ENCODE measurements at places on chromosomes 7 and 10.

DNA sequence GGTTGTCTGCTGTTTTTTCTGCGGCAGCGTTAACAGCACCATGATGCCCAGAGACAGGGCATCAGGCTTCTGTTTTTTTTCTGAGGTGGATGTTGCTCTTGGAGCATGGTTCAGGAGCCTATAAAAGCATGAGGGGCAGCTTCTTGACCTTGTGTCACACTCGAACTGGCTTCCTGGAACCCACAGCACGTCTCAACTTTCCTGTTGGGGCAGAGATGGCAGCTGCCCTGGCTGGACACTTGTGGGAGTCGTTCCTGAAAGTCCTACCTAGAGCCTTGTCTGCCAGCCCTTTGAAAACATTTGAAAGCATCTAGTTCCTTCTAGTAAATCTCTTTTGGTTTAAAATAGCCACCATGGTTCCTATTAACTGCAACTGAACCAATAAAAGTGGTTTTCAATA, 28.9 kb upstream of the PRKAG2 start:
- no peak for DNase-seq

- DNase-seq = no peak
These were observed 22.3 kb upstream of the C10orf95 start for GRCh38 chr10:102473445-102474331.

DNA sequence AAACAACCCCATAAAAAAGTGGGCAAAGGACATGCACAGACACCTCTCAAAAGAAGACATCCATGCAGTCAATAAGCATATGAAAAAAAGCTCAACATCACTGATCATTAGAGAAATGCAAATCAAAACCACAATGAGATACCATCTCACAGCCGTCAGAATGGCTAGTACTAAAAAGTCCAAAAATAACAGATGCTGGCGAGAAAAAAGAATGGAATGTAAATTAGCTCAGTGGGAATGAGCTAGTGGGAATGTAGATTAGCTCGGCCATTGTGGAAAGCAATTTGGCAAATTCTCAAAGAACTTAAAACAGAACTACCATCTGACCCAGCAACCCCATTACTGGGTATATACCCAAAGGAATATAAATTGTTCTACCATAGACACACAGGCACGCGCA, 287.0 kb downstream of the WDR37 start:
- DNase-seq = no peak

DNA sequence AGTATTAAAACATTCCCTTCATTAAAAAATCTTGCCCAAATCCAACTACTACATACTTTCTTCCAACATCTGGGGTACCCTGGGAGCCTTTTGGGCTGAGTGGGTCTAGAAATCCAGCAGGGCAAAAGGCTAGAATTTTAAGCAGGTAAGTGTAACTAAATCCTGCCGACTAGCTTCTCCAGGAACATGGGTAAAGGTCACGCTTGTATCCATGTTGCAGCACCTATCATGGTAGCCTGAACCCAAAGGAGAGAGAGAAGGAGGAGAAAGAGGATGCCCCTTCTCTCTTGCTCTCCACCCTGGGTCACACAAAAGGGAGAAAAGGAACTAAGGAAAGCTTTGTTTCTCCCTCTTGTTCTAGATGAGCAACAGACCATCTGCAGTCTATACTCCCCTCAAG, 53.3 kb downstream of the ZNF680 start:
- no peak for DNase-seq

GRCh38 chr7:130841416-130841815, 107.4 kb upstream of the KLF14 start:
- no peak for DNase-seq

DNA sequence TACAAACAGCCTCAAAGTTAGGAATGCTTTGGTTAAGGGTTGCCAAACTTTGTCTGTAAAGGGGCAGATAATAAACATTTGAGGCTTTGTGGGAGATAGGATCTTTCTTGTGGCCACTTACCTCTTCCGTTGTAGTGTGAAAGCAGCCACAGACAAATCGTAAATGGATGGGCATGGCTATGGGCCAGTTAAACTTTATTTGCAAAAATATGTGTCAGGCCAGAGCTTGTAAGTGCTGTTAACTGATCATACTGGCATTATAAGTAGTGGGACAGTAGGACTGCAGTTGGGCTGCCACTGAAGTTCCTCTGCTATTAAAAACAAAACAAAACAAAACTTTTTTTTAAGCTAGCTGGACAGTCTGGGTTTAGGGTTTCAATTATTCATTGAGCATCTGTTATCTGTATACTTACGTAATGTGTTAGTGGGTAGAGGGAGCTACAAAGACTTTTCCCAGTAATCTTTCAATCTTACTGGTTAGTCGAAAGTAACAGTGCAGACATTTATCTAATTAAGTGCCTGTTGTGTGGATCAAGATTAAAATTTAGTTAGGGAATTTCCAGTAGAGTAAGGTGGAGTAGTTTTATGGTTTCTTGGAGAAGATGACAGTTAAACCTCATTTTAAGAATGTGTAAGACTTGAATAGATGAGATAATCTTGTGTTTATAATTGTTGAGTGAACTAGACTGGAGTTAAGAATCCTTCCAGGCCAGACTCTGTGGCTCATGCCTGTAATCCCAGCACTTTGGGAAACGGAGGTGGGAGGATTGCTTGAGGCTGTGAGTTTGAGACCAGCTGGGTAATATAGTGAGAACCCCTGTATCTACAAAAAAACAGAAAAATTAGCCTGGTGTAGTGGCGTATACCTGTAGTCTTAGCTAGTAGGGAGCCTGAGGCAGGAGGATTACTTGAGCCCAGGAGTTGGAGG, 100.1 kb downstream of the BTRC start:
- DNase-seq = no peak

DNA sequence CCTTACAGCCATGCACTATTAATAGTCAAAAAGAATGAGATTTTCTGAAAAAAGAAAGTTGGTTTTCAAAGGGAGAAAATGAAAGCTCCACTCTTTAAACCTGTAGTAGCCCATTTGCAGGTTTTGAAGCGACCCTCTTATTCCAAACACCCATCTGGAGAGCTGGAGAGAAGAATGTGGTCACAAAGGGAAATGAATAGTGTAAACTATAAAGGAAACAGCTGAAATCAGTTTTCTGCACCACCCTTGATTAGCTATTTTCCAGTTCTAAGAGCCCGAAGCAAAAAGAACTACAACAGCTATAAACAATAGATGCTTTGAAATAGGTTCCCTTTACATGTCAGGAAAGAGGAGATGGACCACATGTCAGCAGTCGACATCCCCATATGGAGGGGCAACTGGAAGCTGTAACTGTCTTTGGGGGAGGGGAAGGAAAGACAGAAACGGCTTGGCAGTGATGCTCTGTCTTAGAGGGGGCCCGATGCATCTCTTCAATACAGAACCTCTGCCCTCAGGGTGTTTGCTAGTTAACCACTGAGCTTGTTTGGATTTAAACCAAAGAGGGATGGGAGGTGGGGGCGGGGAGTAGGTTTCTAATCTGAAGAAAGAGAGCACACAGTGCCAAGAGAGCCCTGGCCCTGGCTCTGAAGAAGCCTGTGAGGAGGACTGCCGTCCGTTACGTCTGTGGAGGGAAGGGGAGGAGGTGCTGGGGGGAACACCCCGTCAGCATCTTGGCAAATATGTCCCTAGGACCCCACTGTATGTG, 55.3 kb downstream of the CPVL start:
- DNase-seq = no peak
